ENCODE measurements at places on chromosomes 16 and 17.

DNA sequence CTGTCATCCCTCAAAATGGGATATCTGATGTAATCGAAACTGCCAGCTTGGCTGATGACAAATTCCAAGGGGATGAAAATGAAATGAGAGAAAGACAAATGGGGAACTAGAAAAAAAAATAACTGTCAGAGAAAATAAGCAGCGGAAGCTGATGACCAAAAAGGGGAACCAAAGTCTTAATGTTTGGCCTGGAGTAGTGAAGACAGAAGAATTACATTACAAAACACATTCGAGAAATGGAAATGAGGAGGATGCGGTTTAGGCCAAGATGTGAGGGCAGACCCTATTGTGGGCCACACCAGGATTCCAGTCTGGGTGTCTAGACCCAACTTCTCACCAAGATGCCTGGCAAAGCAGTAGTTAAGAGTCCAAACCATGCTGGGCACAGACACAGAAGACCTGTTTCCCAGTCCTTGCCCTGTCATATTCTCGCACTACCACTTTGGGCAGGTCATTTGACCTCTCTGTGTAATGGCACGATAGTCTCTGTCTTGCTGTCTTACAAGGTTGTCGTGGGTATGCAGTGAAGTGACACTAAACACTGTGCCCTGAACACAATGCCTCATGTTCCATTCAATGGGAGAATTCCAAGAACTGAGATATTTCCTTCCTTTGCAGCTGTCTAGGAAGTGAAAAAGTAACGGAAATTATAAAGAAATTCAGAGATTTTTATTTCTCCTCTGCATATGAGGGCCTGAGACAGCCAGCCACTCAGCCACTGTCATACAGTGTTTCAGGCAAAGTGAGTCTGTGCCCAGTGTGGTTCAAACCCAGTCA, 12.3 kb upstream of the CCL2 start:
- no peaks in the 10 kb centered on the region for H3K36me3 ChIP-seq
- H3K27ac ChIP-seq, result no peak overlapping the region
- peaks cover 3% of the 10 kb centered on the region for H3K27me3 ChIP-seq
- H3K4me3 ChIP-seq, result no peak overlapping the region
- no peaks in the 10 kb centered on the region for H3K4me1 ChIP-seq

DNA sequence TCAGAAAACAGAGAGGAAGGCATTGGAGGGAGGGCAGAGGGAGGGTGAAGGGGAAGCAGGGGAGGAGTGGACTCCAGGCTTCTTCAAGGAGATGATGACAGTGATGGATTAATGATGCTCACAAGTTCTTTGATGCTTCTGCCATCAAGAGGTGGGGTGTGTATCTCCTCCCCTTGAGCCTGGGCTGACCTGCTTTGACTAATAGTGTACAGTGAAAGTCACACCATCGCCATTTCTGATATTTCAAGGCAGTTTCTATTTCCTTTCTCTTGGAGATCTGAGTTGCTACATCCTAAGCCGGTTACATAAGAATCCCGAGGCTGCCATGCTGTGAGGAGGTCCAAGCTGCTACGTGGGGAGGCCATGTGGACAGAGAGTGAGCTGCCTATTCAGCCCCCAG, 312.5 kb downstream of the MAF start:
- no peak for DNase-seq
- no peaks in the 10 kb centered on the region for H3K27me3 ChIP-seq
- no peak overlapping the region for H3K4me3 ChIP-seq
- no peaks in the 10 kb centered on the region for H3K36me3 ChIP-seq

DNA sequence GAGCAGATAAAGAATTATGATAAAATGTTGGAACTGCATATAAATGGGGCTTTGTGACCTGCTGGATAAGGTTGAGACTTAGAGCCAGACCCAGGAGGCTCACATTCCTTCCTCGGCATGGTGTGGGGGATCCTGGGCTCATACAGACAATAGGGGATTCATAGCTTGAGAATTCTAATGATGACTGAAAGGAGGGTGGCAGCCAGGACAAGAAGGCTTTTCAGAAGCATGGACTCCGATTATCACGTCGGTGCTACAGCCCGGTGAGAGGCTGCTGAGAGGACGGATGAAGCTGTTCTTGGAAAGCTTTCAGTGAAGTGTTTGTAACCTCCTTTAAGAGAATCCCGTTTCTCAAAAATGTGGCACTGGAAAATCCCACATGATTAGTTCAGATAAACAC, 167.2 kb downstream of the ANKFN1 start:
- no peaks in the 10 kb centered on the region for H3K36me3 ChIP-seq
- H3K4me1 ChIP-seq, result peaks cover 41% of the 10 kb centered on the region
- no peak overlapping the region for H3K4me3 ChIP-seq
- H3K27ac ChIP-seq, result no peak overlapping the region

DNA sequence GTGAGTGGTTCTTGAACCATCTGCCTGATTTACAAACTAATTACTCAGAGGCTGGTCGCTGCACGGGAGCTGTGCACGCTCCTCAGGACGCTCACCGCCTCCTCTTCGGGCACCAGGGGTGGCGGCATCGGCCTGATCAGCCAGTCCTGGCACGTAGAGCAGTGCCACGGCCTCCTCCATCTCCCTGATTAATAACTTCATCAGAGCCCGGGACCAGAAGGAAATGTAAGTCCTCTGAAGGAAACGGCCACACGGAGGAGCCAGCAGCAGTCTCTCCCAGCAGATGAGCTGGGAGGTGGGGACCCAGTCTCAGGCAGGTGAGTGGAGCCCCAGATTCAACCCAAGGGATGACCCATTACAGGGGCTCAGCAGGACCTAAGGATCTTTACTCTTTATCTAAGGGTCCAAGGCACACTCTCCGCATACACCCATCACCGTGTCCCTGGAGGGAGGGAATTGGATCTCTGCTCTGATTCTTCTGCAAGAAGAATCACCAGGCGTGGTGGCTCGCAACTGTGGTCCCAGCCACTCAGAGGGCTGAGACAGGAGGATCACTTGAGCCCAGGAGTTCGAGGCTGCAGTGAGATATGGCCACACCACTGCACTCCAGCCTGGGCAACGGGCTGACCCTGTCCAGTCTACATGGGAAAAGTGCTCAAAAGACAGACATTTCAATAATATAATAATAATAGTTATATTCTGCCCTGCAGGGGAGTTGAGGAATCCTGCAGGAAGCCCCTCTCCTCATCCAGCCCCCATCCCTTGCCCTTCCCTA, 366.5 kb downstream of the SEC14L1 start:
- no peaks in the 10 kb centered on the region for H3K27me3 ChIP-seq
- no peaks in the 10 kb centered on the region for H3K36me3 ChIP-seq
- no peak overlapping the region for H3K4me3 ChIP-seq
- DNase-seq, result no peak
- no peaks in the 10 kb centered on the region for H3K4me1 ChIP-seq

DNA sequence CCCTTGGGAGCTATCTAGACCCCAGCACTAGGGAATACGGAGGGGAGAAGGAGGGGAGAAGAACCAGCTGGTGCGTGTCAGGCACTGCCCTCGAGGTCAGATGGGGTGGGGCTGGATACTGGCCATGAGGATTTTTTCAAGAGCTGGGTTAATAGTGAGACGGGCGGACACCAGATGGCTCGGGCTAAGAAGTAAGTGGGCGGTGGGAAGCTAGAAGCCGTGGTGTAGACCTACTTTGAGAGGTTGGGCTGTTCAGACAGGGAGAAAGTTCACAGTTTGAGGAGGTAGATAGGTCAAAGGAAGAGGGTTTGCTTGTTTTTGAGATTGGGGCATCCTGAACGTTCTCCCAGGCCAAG, 303.8 kb downstream of the SEC14L1 start:
- peaks cover 7% of the 10 kb centered on the region for H3K36me3 ChIP-seq
- no peak overlapping the region for H3K4me3 ChIP-seq
- H3K27me3 ChIP-seq, result no peaks in the 10 kb centered on the region
- H3K4me1 ChIP-seq, result peaks cover 100% of the 10 kb centered on the region
- no peak for DNase-seq

- H3K27me3 ChIP-seq, result no peaks in the 10 kb centered on the region
- DNase-seq, result no peak
- peaks cover 23% of the 10 kb centered on the region for H3K4me1 ChIP-seq
- H3K36me3 ChIP-seq, result no peaks in the 10 kb centered on the region
- H3K27ac ChIP-seq, result no peak overlapping the region
- H3K4me3 ChIP-seq, result no peak overlapping the region
Observed at GRCh38 chr17:80456465-80457235, 19.8 kb downstream of the NPTX1 start.

DNA sequence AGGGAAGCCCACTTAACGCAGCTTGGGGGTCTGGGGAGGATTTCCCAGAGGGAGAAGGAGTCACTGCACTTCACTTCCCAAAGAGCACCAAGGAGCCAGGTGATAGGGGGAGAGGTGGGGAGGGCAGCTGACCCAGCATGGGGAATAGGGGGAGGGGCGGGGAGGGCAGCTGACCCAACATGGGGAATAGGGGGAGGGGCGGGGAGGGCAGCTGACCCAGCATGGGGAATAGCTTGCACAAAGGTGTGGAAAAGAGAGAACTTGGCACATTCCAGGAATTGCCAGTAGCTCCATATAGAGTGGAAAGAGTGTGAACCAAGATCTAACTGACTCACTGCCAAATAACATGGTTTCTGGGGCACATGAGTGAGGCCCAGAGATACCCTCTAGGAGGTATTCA, 110.3 kb downstream of the CCT6B start:
- no peaks in the 10 kb centered on the region for H3K36me3 ChIP-seq
- H3K27ac ChIP-seq, result no peak overlapping the region
- H3K4me1 ChIP-seq, result no peaks in the 10 kb centered on the region
- no peak overlapping the region for H3K4me3 ChIP-seq
- H3K27me3 ChIP-seq, result peaks cover 18% of the 10 kb centered on the region

- no peaks in the 10 kb centered on the region for H3K4me1 ChIP-seq
- no peaks in the 10 kb centered on the region for H3K27me3 ChIP-seq
- no peak overlapping the region for H3K4me3 ChIP-seq
- no peak for DNase-seq
Observed at GRCh38 chr16:81060576-81061306, 16.3 kb downstream of the C16orf46 start.

- no peaks in the 10 kb centered on the region for H3K27me3 ChIP-seq
- H3K36me3 ChIP-seq, result no peaks in the 10 kb centered on the region
- no peak overlapping the region for H3K4me3 ChIP-seq
Observed at GRCh38 chr17:27571563-27572352, 59.2 kb upstream of the LGALS9 start.

DNA sequence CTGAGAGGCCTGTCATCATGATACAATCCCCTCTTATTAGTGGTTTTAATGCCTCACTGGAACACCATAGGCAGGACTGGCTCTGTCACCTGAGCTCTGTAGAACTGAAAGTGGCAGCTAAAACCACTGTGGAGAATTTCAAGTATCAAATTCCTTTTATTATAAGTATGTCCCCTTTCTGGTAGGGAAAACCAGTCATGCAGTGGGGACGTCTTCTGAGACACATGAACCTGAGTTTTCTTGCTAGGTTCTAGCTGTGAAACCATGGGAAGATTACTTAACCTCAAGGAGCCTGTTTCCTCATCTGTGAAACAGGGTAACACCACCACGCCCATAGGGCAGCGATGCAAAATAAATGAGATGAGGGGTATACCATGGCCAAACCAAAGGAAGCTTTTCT, 4.7 kb downstream of the VAC14 start:
- H3K36me3 ChIP-seq, result peaks cover 9% of the 10 kb centered on the region
- no peak overlapping the region for H3K4me3 ChIP-seq
- H3K27me3 ChIP-seq, result no peaks in the 10 kb centered on the region
- H3K4me1 ChIP-seq, result peaks cover 30% of the 10 kb centered on the region
